Immature natural killer cell (primary cell): ENCODE measurements at places on chromosomes 13 and 19.

- peaks cover 42% of the 10 kb centered on the region for H3K4me1 ChIP-seq
- no peak for DNase-seq
- no peak overlapping the region for H3K4me3 ChIP-seq
- H3K36me3 ChIP-seq: no peaks in the 10 kb centered on the region
- H3K27me3 ChIP-seq: no peaks in the 10 kb centered on the region
- H3K27ac ChIP-seq: no peak overlapping the region
Measured at GRCh38 chr13:32496599-32497160, 41.9 kb downstream of the N4BP2L2 start.

- DNase-seq: no peak
- H3K4me3 ChIP-seq: peak overlapping the region; percentile 49
- H3K4me1 ChIP-seq: peaks cover 41% of the 10 kb centered on the region
- peak overlapping the region; percentile 40 for H3K27ac ChIP-seq
- H3K36me3 ChIP-seq: peaks cover 8% of the 10 kb centered on the region
Measured at GRCh38 chr19:35272122-35272719, 3.5 kb downstream of the USF2 start.

DNA sequence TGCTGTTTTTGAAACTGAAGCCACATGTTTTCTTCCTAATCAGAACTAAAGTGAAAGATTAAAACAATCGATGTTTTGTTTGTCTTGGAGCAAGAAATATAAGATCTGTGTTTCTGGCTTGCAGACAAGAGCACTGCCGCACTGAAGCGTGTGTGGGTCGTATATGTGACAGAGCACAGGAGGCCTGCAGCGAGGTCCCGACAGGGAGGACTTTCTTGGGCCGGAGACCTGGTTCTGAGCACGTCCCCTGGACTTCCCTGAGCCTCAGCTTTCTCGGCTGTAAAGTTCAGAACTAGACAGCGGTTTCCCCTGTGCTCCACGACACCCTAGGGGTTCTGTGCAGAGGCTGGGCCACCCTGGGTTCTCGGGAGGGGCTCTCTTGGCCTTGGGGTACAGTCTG is 60.5 kb downstream of the GADD45B start:
- no peaks in the 10 kb centered on the region for H3K36me3 ChIP-seq
- DNase-seq: no peak
- no peak overlapping the region for H3K4me3 ChIP-seq

- peaks cover 8% of the 10 kb centered on the region for H3K27me3 ChIP-seq
- no peaks in the 10 kb centered on the region for H3K36me3 ChIP-seq
- H3K4me3 ChIP-seq: no peak overlapping the region
- no peak for DNase-seq
- H3K27ac ChIP-seq: no peak overlapping the region
- no peaks in the 10 kb centered on the region for H3K4me1 ChIP-seq
Measured at GRCh38 chr19:31181535-31181934, 167.7 kb downstream of the TSHZ3 start.

DNA sequence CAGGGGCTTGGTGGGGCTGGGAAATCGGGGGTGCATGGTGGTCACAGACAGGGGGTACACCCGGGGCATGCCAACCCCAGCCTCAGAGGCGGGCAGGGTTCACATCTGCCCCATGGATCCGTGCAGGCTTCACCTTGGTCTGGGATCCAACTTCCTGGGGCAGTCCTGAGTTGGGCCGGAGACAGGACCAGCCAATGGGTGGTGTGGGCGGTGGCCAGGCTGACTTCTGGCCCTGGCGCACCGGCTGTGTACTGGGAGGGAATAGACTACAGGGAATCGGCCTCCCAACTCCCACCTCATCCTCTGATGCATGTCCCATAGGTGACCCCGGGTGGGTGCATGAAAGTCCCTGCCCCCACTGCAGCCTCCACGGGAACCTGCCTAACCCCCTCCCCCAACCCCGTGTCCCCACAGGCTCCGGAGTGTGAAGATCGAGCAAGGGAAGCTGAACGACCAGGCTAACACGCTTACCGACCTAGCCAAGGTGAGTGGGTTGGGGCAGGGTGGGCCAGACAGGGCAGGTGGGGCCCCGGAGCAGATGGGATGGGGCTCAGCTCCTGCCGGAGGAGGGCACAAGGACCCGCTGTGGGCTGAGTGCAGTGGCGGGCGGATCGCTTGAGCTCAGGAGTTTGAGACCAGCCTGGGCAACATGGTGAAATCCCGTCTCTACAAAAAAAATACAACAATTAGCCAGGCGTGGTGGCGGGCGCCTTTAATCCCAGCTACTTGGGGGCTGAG is 14.7 kb upstream of the ARRDC2 start:
- no peak overlapping the region for H3K27ac ChIP-seq
- H3K36me3 ChIP-seq: no peaks in the 10 kb centered on the region
- H3K4me3 ChIP-seq: no peak overlapping the region
- no peak for DNase-seq

- no peak overlapping the region for H3K4me3 ChIP-seq
- H3K4me1 ChIP-seq: peaks cover 9% of the 10 kb centered on the region
- H3K27me3 ChIP-seq: peaks cover 1% of the 10 kb centered on the region
Measured at GRCh38 chr13:77477299-77477848, 58.1 kb upstream of the SCEL start.
